ENCODE measurements at places on chromosomes 1 and 21. TPM values are rescaled to one million over a fixed set of nuclear protein-coding genes. Genes with fewer than 3 reads are reported as not detected.

Gene GSTM5
- 8.5 TPM for total RNA-seq

Gene NCAM2
- total RNA-seq: 1.8 TPM

Gene RBM15
- total RNA-seq: 27.6 TPM

Gene FCRL4
- total RNA-seq: not detected

Gene CLCA2
- 0.14 TPM for total RNA-seq

Gene COL6A2
- 1,435 TPM for total RNA-seq

Gene NBPF20
- total RNA-seq: 2.0 TPM

Gene SMIM11
- total RNA-seq: 8.1 TPM

Gene CLCA1
- not detected for total RNA-seq

Gene HES3
- not detected for total RNA-seq
